ENCODE measurements at places on chromosomes 2 and 18. TPM values are rescaled to one million over a fixed set of nuclear protein-coding genes. Genes with fewer than 3 reads are reported as not detected.

- peak; percentile 36 for DNase-seq
Observed at GRCh38 chr2:191620144-191620543, 57.8 kb upstream of the NABP1 start.

GRCh38 chr18:50075772-50076171 lies 119.2 kb downstream of the MYO5B start:
- DNase-seq, result no peak

- no peak for DNase-seq
Observed at GRCh38 chr2:23135481-23136100, 249.4 kb upstream of the KLHL29 start.

- DNase-seq, result no peak
Observed at GRCh38 chr2:204706939-204707338, 161.7 kb downstream of the PARD3B start.

- no peak for DNase-seq
Observed at GRCh38 chr2:150631236-150631821, 143.9 kb upstream of the RND3 start.

DNA sequence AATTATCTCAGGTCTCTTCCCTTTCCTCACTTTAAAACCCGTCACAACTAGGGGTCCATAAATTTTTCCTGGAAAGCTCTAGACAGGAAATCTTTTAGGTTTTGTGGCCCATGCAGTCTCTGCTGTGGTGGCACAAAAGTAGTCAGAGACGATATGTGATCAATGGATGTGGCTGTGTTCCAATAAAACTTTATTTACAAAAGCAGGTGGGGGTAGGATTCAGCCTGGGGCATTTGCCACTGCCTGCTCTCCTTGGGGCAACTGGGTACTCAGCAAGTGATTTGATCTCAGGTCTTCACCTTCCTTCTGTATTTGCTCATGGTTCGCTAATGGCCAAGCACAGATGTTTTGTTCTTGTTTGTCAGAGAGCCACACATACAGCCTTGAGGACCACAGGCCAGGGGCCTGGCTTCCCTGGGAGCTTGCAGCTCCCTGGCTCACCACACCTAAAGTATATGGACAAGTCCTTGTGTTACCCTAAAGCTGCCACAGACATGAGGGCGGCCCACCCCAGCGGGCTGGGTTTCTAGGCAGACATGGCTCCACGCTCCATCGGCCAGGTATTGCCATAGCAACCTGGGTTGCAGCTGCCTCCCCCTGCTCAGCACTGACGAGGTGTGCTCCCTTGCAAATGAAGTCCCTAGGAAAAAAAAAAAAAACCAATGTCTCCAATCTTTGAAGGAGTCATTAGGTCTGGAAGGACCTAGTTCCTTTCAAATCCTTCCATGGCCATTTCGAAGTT lies 89.7 kb upstream of the YWHAQ start:
- no peak for DNase-seq

DNA sequence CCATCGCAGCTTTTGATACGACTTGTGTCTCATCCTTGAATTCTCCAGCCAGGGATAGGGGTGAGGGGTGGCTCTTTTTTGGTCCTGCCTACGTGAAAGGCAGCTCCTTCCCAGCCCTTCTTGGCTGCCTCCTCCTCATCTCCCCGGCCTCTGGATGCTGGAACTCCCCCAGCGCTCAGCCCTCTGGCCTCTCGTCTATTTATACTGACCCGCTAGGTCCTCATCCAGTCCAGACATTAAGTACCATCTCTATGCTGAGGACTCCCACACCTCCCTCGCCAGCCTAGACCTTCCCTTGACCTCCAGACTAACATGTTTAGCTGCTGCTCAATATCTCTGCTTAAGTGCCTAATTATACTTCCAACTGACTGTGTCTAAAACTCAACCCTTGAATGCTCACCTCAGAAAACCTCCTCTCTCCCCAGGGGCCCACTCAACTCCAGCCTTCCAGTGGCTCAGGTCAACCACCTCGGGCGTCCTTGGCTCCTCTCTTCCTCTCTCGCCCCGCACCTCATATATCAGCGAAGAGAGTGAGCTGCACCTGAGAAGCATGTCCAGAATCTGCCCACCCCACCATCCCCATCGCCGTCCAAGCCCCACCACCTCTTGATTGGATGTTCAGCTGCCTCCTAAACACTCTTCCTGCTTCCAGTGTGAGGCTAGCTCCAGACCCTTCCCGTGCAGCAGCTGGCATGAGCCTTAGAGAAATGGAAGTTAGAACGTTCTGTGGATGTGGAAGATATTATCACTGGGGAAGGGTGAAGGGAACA lies 34.8 kb downstream of the TOGARAM2 start:
- no peak for DNase-seq

DNA sequence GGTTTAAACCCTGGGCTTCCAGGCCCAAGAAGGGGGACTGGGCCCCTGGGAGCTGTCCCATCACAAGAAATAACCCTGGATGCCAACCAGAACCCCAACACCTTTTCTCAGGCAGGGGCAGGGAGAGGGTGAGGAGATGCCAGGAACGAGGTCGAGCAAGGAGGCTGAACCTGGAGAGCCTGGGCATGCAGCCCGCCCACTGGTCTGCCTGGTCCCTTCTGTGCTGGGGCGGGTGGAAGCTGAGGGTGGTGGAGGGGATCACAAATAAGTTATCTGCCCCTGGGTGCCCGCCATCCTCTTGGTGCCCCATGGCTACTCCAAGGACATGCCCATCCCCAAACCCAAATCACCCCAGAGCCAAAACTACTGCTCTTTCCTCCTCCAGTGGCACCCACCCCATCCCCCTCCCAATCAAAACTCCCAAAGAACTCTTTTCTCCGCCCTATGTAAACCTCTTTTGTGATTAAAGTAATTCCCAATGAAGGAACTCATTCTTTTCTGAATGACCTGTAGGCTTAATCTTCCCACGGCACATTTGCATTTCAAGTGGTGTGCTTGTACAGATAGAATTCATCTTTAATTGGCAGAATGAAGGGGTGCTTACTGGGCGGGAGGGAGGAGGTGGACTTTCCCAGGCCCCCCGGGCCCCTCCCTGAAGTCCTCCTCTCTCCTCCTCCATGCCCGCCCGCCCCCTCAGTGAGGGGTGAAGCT lies 47.9 kb downstream of the EFR3B start:
- DNase-seq, result no peak

RFX8 gene
- 5.4 TPM for total RNA-seq

RAB6C gene
- not detected for total RNA-seq

SERPINB7 gene
- 476 TPM for total RNA-seq

KCNS3 gene
- total RNA-seq, result 0.92 TPM

REG1B gene
- total RNA-seq, result not detected

ATRAID gene
- 106 TPM for total RNA-seq

PPP1CB gene
- total RNA-seq, result 193 TPM

CROCC2 gene
- total RNA-seq, result not detected

PKDCC gene
- not detected for total RNA-seq

GKN1 gene
- total RNA-seq, result not detected

NT5DC4 gene
- total RNA-seq, result not detected
